Jurkat, Clone E6-1 (cell line): ENCODE measurements at places on chromosomes 2 and 18.

DNA sequence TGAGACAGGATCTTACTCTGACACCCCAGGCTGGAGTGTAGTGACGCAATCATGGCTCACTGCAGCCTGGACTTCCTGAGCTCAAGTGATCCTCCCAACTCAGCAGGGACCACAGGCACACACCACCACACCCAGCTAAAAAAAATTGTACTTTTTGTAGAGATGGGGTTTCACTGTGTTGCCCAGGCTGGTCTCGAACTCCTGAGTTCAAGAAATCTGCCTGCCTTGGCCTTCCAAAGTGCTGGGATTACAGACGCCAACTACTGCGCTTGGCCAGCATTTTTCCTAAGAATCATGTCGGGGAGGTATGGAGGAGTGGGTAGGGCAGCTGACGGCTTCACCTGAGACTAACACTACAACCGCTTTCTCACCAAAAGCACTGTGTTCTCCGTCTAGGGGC lies 50.4 kb downstream of the CYP26B1 start:
- no peak for DNase-seq

DNA sequence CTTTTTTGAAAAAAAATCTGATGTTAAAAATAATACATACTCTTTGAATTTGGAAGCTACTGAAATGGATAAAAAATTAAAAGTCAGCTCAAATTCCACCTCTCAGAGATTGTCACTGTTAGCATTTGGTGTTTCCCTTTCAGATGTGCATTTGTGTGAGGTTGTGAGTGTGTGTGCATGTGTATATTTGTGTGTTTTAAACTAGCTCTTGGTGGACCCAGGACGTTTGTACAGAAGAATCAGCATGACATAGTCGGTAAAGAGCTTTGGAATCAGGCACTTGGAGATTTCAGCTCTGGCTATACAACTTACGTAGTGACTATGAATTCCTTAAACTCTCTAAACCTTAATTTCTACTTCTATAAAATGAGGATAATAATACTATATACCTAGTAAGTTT lies 14.5 kb downstream of the SPATS2L start:
- no peak for DNase-seq

DNA sequence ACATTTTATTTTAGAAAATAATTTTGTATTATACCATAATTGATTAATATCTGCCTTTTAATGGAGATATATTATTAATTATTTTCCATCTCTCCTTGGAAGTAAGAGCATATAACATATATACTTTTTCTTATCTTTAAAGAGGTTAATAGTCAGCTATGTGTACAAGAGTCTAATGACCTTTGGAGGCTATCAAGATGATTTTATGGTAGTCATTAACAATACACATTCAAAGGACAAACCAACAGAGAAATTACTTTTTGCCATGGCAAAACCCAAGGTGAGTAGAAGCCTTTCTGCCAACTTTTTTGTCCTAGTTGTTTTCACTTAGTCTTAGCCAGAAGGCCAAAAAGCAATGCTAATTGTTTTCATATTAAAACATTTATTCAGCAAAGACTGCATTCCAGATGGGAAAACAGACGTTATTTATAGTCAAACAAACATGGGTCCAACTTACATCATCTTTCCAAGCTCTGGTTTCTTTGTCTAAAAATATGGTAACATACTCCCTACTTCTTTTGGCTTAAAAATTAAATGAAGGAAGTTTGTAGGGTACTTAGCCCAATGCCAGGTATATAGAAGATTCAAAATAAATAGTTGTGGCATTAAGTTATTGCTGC lies 9.6 kb upstream of the DYNC2LI1 start:
- no peak for DNase-seq

DNA sequence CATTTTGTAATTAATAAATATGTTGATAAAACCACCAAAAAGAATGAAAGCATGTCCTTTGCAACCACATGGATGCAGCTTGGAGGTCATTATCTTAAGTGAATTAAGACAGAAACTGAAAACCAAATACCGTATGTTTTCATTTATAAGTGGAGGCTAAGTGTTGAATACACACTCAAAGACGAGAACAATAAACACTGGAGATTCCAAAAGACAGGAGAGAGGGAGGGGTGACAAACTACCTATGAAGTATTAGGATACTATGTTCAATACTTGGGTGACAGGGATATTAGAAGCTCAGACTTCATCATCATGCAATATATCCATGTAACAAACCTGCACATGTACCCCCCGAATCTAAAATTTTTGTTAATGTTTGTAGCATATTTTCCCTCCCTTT lies 7.0 kb downstream of the ERLEC1 start:
- no peak for DNase-seq

DNA sequence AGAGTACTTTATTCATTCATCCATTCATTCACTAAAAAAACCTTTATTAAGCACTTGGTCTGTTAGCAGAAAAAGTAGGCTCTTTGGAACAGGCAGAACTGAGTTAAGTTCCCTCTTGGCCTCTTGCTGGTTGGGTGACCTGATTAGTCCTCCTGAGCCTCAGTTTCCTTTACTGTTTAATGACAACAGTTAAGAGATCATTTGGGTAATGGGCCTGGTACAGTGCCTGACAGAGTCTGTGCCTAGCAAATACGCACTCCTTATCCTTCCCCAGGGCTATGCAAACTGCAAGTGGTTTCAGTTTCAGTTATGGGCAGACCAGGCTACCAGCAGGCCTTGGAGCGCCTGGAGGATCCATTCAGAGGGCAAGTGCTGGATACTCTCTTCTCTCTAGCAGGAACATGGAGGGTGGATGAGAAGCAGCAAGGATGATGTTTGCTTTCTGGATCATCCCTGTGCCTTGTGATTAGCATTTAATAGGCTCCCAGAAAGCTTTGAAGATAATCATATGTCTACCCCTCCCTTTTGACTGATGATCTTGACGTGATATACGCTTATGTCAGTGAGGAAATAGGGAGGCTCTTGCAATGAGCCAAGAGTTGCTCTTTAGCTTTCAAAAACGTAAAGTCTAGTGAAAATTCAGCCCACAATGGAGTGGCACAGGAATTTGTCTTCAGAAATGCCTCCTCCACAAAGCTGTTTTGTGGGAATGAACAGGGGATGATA lies 12.4 kb upstream of the TAF1B start:
- DNase-seq = no peak

DNA sequence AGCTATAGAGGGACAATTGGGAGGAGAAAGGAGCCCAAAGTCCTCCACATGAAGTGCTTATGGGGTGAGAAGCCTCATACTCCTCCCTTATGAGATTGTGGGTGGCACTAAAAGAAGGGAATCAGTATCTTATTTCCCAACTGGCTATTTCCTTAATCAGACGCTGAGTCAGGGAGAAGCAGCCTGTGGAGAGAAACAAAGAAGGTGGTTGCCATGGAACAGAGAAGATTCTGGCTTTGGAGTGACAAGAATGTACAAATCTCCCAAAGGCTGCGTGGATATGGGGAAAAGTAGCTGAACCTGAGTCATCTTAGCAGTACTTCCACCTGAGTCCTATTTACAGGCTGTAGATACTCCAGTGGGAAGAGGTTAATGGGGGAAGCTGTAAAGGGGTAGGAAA lies 115.8 kb upstream of the CWC22 start:
- no peak for DNase-seq

DNA sequence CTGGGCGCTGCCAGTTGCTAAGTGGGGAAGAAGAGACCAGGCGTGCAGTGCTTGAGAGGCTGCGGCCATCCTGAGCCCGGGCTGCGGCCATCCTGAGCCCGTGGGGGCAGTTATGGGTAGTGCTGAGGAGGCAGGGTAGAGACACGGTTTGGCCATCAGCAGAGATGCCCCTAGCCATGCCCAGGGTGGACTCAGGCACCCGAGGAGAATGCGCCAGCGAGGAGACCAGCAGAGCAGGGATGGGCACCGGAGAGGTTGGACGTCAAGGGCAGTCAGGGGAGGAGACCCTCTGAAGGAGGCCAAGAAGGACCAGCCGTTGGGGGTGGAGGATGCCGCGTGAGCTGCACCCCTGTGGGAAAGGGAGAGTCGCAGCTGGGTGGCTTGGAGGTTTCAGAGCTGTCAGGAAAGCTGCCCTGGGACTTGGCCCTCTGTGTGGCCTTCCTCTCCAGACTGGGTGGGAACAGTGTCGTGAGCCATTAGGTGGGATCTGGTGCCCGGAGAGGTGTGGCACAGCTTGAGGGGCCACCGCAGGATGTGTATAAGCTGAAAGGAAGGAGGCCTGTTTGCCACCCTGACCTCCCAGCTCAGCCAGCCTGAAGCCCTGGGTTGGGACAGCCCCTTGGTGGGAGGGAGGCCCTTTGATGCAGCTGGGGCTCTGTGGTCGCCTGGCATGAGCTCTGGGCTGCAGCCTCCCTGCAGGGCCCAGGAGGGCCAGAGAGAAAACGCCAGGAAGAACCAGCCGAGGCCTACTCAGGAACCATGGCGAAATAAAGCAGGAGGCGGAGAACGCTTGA lies 56.0 kb downstream of the SH3BP4 start:
- no peak for DNase-seq

DNA sequence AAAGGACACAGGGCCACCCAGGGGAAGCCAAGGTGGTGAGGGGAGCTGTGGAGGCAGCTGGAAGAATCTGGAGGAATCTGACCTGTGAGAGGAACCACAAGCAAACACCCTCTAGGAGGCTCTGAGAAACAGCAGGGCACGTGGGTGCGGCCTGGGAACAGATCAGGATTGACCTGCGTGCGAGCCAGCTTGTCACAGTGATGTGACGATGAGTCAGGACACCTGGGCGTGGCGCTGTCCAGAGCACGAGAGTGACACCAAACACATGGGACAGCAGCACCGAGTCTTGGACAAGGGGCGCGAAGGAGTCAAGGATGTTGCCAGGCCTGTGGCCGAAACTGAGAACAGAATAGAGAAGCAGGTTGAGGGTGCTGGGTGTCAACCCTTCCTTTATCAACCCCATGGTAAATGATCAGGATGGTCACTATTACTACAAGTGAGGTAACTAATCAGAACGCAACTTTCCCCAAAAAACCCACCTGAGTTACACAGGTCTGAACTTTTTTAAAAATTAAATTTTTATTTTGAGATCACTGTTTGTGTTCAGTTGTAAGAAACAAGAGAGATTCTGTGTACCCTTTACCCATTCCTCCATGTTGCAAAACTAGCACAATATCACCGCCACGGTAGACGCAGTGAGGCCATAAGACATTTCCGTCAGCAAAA lies 637 bp upstream of the SFT2D3 start:
- peak; percentile 8 for DNase-seq

DNA sequence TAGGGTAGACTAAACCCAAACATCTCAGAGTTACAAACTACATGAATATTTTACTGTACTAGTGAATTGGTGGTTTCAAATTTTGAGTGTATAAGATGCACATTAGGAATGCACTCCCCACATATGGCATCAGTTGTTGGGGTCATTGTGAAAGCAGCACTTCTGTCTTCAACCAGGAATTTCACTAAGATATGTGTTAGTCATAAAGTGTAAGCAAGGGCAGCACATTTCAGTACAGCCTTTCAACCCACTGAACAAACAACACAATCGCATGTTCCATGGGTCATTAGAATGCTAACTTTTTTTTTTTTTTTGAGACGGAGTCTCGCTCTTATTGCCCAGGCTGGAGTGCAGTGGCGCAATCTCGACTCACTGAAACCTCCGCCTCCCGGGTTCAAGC lies 164.1 kb upstream of the MAP2 start:
- DNase-seq = no peak

GRCh38 chr2:144830543-144830942 lies 310.6 kb upstream of the ZEB2 start:
- no peak for DNase-seq

DNA sequence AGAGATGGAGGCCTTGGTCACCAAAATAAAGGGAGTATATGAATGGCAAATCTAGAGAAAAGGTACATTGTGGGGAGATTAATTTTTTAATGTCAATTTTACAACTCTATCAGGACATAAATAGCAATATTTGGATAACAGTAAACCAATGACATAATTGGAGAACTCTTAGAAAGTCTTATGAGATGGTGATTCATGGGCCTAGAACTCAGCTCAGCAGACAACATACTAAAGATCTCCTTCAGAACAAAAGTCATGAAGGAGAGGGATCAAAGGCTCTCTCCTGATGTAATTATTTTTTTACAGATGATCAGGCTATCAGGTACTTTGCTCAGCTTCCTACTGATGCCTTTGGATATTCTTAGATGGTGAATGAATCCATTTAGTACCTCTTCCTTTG lies 90.0 kb downstream of the CRACDL start:
- no peak for DNase-seq
